Cardiac fibroblast (primary cell): ENCODE measurements at places on chromosomes 11 and 22.

- DNase-seq = no peak
Observed at GRCh38 chr11:121429556-121429955, 22.6 kb upstream of the SORL1 start.

DNA sequence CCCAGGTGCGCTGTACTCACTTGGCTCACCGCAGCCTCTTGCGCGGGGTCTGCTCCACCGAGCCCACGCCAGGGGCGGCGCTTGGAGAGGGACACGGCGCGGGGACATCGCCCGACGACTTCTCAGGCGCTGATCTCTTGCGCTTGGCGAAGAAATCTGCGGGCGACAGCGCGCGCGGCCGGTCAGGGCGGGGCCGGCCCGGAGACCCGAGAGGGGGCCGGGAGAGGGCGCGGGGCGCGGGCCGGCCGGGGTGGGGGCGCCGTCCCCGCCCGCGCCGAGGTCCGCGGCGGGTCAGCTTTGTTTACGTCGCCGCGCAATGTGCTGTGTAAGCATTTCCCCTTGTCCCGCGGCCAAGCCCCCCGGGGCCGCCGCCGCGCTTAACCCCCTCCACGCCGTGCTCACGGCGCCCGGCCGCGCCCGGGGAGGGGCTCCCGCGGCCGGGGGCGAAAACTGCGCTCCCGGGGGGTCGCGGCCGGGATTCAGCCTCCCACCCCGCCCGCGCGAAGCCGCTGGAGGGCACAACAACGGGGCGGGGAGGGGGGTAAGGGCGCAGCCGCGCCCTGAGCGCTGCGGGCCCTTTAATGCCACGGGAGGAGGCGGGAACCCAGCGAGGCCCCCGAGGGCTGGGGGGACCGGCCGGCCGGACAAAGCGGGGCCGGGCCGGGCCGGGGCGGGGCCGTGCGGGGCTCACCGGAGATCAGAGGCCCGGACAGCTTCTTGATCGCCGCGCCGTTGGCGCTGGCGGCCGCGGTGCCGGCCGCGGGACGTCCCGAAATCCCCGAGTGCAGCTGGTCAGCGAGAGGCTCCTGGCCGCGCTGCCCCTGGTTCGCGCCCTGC is 1.4 kb downstream of the CDKN1C start:
- no peak for DNase-seq

DNA sequence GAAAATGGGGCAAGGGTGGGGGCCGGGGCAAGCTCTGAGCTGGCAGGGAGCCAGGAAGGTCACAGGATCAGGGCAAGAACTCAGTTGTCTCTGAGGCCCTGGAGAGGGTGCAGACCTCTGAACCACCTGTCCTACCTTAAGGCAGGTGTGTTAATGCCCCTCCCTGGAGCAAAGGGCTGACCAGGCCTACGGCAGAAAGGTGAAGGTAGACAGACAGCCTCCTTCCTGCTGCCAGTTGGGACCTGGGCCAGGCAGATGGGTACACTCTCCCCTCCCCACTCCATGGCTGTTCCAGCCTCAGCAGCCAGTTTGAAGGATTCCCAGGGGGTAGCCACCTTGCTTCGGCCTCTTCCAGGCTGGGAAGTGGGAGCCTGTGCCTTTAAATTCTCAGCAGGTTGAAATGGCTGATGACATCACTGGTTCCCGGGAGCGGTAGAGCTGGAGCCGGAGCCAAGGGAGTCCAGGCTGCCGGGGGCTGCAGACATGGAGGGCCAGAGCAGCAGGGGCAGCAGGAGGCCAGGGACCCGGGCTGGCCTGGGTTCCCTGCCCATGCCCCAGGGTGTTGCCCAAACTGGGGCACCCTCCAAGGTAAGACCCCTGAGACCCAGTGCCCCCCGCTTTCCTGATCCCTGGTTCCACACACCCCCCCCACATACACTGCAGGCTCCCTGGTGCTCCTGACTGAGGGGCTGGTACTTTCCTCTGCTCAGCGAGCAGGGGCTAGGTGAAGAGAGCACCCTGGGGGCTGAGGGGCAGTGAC is at the start of gene INPP5J:
Gene INPP5J (plus strand): TSS at position 435 of the 760 bp plus-strand sequence. CDS start 49 bp downstream, at position 484.
- DNase-seq = peak; percentile 46

GRCh38 chr11:62889126-62889483 is 8.4 kb downstream of the SLC3A2 start:
- no peak for DNase-seq

DNA sequence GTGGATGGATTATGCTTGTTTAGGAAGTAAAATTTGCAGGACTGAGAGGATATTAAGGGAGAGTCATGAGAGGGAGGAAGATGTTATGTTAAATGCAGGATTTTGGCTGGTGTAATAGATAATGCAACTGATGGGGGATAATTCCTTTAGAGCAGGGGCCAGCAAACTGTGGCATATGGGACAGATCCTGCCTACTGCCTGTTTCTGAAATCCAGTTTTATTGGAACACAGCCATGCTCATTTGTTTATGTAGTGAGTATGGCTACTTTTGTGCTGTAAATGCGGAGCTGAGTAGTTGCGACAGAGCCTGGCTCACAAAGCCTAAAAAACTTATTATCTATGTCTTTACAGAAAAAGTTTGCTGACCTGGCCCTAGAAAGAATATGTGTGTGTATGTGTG is 66.6 kb upstream of the MPPED2 start:
- DNase-seq = no peak

DNA sequence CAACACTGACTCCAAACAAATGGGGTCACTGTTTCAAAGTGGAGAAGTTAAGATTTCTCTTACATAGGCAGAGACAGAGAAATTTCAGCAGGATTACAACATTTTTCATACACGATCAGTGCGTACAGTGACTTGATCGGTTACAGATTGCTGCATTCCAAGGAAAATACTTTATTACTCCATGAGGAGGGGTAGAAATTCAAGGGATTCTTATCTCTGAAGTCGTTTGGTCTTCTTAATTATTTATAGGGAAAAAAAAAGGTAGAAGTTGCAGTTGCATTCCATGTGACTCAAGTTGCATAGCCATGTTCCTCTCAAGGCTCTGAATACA is 10.7 kb upstream of the SMIM38 start:
- no peak for DNase-seq

DNA sequence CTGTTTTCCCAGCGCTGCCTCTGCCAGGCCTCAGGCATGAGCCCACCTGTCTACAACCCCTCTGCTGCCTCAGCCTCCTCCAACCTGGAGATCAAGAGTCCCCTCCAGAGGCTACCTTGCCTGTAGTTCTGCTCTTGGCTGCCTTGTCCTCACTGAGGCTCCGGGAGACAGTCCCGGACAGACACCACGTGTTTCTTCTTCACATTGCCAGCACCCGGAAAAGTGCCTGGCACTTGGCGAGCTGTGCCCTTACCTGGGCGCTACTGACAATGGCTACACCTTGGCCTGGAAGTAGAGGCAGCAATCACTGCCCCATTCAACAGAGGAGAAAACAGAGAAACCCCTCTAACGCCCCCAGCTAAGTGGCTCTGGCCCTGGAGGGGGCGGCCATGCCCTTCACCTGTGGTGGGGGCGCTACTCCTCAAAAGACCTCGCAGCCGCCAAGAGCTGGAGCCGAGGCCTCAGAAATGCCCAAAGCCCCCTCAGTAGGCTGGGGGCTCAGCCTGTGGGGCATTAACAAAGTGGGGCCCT is 3.0 kb upstream of the NAP1L4 start:
- no peak for DNase-seq

- DNase-seq = no peak
Observed at GRCh38 chr22:22200569-22201184, 43.9 kb upstream of the VPREB1 start.

DNA sequence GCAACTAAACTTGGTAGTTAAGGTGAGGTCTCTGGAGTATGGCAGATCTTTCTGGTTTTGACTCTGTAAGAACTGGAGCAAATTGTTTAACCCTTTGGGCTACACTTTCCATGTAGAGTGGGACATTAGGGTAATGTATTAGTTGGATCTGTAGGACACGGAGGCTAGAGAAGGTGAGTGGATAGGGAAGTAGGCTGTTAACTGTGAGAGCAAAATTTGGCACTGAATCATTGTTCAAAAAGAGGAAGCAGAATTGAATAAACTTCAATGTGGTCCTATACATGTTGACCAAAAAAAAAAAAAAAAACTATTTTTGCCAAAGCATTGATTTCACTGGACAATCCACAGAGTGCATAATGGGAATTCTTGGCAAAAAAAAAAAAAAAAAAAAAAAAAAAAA is 370.2 kb upstream of the CHORDC1 start:
- DNase-seq = no peak

DNA sequence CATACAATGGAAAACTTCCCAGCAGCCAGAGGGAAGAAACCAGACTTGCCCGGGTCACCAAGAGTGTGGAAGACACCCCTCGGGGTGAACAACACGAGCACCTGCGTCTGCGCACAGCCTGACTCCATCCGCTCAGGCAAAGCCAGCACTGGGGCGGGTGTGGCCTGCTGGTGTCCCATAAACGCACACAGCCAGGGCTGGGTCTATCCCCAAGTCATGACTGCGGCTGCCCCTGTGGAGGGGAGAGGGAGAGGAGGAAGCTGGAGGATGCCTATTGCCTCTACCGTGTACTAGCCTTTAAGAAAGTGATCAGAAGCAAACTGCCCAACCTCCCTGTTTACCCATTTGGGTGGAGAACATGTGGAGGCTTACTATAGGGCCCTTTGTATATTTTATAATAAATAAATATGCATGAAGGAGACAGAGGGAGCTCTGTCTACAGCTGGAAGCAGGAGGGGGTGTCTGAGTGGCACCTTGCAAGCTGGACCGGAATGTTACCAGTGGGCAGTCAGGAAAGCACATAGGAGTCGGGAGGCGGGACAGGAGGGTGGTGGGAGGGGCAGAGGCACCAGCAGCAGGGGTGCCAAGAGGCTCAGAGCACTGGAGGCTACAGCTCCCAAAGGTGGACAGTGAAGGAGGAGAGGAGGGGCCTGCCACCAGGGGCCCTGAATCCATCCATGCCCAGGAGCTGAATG is 79.6 kb downstream of the PHF21B start:
- no peak for DNase-seq

- DNase-seq = no peak
Observed at GRCh38 chr22:18065256-18065655, 12.5 kb upstream of the PEX26 start.

DNA sequence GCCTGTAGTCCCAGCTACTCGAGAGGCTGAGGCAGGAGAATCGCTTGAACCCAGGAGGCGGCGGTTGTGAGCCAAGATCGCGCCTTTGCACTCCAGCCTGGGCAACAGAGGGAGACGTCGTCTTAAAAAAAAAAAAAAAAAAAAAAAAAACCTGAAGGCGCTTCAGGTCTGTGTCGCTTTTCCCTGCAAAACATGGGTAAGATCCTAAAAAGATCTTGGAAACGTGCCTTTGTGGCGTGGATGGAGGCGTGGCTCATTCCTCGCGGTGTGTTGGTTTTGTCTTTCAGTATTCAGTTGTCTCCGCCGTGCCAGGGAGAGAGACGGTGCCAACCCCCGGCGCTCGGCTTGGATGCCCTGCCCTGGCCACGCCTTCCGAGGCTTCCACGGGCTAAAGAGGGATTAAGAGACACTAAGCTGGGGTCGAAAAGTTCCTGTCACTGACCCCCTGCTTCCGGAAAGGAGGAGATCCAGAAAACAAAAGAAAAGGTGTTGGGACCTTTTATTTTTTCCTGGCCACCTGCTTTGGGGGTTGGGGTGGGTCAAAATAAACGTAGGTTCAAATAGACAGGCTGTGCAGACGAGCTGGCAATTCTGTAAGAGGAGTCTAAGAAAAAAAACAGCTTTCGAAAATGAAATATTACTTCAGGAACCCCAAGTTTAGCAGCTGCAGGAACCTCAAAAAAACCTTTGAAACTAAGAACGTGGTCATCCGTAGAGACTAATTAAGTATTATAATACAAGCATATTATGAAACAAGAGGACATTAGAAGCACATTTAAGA is 1.1 kb upstream of the SLC35F2 start:
- DNase-seq = peak; percentile 13

DNA sequence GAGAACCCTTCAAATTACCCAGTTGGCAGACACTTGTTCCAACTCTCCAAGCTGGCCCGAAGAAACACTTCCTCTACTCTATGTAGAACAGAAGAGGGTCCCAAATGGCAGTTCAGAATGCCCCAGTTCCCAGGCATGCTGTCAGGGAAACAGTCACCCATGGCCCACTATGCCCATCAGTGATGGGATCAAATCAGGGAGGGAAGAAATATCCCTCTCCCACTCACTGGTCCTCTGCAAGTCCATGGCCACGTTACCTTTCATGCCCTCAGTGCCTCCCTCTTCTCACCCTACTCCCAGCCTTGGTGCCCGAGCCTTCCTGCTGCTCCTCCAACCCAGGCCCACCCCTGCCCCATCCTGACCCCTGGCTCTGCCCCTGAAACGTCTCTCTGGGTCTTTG is 16.6 kb downstream of the APOL3 start:
- no peak for DNase-seq

DNA sequence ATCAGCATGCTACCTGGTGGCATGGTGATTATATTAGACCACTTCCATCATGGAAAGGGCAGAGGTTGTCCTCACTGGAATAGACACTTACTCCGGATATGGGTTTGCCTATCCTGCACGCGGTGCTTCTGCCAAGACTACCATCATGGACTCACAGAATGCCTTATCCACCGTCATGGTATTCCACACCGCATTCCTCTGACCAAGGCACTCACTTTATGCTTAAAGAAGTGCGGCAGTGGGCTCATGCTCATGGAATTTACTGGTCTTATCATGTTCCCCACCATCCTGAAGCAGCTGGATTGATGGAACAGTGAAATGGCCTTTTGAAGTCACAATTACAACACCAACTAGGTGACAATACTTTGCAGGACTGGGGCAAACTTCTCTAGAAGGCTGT is 109.2 kb upstream of the DRD2 start:
- no peak for DNase-seq

DNA sequence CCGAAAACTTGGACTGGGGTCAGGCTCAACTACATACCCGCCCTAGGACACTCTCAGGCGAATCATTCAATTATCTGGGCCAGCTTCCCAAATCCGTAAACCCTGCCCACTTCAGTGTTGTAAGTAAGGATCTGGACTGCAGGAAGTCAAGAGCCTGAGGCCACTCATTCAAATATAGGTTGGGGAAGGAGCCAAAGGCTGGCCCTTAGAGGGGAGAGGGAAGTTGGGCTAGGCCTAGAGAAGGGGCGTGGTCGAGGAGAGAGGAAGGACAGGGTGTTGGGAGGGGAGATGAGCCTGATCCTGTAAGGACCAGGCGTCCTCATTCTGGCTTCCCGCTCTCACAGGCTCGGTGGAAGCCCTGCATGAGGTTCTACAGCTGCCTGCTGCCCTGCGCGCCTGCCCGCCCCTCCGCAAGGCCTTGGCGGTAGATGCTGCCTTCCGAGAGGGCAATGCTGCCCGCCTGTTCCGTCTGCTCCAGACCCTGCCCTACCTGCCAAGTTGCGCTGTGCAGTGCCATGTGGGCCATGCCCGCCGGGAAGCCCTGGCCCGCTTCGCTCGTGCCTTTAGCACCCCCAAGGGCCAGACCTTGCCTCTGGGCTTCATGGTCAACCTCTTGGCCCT is 3.0 kb downstream of the SAC3D1 start:
- DNase-seq = peak; percentile 51
